ENCODE measurements at places on chromosomes 7 and 10.

GRCh38 chr7:158449942-158450341 is 137.7 kb downstream of the PTPRN2 start:
- no peak for DNase-seq

- no peak for DNase-seq
Observed at GRCh38 chr10:32386623-32387260, 39.8 kb upstream of the EPC1 start.

DNA sequence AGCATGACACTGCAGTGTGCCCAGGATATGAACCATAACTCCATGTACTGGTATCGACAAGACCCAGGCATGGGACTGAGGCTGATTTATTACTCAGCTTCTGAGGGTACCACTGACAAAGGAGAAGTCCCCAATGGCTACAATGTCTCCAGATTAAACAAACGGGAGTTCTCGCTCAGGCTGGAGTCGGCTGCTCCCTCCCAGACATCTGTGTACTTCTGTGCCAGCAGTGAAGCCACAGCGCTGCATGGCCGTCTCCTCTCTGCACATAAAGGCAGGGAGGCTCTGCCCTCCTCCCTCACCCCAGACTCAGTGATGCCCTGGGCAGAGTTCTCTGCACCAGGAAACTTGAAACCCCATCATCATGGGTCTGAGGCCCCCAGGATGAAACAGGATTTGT is 70.7 kb upstream of the PRSS58 start:
- no peak for DNase-seq

- DNase-seq = no peak
Observed at GRCh38 chr7:138186951-138187351, 110.7 kb downstream of the AKR1D1 start.

DNA sequence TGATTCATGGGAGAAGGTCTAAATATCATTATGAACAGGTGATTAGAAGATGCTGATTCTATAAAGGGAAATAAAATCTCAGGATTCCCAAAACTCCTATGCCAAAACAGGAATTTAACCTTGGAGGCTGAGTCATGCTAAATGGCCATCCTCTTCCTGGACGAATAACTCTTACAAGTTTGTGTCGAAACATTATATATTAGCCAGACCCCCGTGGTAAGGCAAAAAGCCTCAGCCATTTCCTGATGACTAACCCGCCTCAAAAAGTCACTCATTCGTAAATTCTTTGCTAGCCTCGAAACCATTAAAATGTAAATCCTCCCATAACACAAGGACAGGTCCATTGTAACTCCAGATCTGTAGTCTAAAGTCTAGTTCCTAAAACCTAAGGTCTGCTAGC is 32.0 kb downstream of the CUL2 start:
- peak; percentile 20 for DNase-seq

GRCh38 chr7:131476740-131477139 is 79.7 kb downstream of the PODXL start:
- DNase-seq = no peak

DNA sequence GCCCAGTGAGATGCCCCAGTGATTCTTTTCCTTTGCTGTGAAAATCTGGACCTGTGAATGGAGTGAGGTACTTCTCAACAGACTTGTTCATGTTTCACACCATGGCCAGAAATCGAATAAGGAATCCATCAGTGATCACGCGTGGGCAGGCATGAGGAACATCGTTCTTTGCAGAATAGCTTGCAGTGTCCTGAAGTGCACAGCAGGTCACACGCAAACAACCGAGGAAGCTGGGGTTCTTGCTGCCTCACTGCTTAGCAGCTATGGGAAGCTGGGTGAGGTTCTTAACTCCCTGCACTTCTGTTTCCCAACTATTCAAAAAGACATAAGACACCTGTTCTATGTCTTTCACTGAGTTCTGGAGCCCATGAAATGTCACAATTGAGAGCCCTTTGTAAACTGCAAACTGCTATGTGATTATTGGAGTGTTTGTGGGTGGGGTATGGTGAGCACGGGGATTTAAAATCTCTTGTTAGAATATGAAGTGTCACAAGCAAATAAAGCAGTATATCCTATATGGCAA is 253.4 kb downstream of the KIAA1217 start:
- no peak for DNase-seq

DNA sequence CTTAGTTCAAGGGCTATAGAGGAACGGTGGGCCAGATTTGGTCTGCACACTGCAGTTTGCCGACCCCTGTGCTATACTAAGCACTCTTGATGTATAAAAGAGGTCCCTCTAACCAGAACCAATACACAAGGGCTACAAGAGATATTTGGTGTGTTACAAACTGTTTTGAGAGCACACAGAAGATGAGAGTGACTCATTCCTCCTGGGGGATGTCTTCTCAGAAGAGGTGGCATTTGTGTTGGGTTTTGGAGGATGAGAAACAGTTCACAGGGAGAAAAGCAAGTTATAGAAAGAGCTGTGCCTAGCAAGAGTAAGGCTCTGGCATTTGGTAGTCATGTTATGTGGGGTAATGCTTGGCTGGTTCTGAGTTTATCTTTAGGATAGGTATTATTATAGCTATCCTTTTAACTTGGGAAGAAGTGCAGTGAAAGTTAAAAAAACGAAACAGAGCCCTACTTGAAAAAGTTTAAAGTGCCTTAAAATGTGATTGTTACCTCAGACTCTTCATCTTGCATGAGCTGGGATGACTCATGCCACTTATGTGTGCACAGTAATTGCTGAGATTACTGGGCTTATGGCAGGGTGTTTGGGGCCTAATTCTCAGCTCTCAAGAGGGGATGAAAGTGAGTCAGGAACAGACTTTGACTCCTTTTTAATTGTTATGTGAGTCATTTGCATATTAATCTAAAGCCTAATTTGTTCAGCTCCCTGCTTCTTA is 160.4 kb downstream of the KIF20B start:
- no peak for DNase-seq

- DNase-seq = no peak
Observed at GRCh38 chr10:76037531-76038155, 606.2 kb downstream of the LRMDA start.

GRCh38 chr10:53111529-53111928 is 338.9 kb upstream of the MBL2 start:
- DNase-seq = no peak

DNA sequence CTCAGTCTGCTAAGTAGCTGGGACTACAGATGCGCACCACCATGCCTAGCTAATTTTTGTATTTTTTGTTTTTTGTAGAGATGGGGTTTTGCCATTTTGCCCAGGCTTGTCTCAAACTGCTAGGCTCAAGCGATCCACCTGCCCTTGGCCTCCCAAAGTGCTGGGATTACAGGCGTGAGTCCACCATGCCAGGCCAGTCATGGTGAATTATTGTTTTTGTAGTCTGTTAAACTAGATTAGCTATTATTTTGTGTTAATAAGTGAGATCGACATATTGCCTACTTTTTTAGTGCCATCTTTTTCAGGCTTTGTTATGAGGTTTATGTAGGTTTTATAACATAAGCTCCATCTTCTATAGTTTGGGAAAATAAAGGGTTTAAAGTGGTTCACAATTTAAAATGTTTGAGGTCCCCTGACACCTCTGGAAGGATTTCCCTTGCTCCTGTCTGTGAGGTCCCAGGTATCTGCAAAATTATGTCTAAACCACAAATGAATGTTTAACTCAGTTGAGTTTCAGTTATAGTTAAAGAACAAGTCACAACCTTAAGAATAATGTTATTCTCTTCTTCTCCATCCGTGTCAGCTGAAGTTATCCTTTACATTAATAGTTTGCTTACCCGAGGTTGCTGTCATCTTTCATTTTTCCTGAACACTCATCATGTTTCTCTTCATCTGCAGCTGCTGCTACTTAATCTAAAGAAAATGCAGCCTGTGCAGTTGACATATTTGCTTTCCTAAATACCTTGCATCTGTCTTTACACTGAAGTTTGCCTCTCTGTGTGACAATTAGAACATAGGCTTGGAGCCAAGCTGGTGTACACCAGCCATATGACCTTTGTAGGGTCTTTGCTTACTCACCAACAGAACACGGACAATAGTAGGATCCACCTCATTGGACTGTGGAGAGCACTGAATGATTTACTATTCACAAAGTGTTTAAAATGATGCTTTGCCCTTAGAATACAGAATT is 8.9 kb upstream of the VSTM4 start:
- no peak for DNase-seq

GRCh38 chr7:106421181-106421762 is 136.5 kb upstream of the NAMPT start:
- no peak for DNase-seq

GRCh38 chr10:18294633-18295032 is 154.4 kb downstream of the CACNB2 start:
- DNase-seq = no peak

Data from GM18507 (cell line).